NCI-H1436 treated with DMSO at 0.1 percent for 48 hours (cell line): ENCODE measurements at places on chromosomes 6 and 20.

GRCh38 chr20:31602779-31603441, 2.2 kb upstream of the ID1 start:
- DNase-seq: no peak

DNA sequence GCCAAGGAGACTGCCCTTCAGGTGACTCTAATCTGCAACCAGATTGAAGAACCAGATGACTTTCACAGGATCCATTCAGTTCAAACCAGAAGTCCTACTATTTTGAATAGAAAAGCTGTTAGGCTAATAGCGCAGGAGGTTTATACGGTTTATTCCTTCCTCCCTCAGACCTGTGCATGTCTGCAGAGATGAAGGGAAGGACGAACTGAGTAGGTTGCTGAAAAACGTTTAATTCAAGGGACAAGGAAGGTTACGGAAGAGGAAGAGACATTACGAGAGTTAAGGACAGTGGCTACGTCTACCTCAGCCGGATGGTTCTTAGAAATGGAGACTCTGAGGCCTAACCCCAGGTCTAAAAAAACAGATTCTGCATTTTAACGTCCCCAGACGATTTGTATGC, 978 bp downstream of the AURKA start:
- DNase-seq: no peak

- no peak for DNase-seq
Measured at GRCh38 chr6:81613606-81614005, 138.9 kb downstream of the TENT5A start.

GRCh38 chr6:162532283-162533008, 195.1 kb downstream of the PRKN start:
- DNase-seq: no peak

DNA sequence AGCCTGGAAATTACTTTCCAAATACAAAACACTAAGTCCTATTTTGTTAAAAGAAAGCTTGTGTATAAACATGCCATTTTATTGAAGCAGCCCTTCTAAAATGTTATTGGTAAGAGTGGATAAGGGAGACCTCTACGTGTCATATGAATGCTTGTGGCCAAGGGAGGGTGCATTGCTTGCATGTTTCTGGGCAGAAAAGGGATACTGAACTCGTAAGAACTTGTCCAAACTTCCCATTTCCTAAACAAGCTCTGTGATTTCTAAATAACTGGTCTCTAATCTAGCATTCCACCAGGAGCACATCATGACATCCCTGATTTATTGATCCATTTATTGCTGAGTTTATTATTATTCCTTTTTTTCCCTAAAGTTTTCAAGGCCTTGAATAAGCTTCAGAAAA, 474.1 kb downstream of the CD109 start:
- no peak for DNase-seq

- DNase-seq: no peak
Measured at GRCh38 chr6:115740907-115741306, 319.8 kb downstream of the FRK start.

GRCh38 chr6:63496361-63496804, 75.9 kb upstream of the LOC128125822 start:
- no peak for DNase-seq

DNA sequence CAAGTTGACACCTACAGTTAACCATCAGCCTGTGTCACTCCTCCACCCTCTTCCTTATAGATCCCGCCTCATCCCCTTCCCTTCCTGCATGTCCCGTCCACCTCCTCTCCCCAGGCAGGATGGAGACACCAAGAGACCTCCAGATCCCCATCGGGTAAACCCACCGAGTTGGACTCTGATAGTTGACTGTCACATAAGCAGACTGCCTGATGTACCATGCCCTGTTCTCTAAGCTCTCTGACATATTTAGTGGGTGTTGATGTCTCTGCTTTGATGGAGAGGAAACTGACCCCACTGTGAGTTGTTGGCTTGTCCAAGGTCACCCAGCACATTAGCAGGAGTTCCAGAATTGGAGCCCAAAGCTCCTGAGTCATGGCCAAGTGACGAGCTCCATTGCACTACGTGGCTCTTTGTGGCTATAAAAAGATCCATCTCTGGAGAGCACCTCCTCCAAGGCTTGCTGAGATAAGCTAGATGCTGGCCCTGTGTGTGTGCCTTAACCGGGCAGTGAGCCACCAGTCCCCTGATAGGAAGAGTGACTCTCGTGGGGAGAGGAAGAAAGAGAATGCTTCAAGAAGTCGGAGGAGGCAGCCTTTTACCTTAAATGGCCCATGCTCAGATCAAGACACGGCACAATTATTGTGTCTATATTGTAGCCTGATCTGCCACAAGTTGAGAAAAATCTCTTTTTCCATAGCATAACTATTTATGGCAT, 236.0 kb upstream of the ECI2 start:
- DNase-seq: no peak

DNA sequence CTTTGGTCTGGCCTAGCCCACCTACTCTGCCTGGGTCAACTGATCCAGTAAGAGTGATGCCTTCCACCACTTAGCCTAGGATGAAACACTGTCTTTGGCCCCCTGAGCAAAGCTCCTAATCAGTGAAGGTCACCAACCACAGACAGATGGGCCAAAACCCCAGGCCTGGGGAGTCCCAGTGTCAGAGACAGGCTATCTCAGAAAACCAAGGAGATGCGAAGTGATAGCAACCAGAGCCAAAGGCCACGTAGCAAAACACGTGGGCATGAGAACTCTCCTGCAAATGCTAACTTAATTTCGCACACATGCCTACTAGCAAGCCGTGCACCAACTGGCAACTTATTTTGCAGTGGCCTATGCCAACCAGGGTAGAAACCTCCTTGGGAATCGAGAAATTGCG, 29.1 kb downstream of the AGPAT4 start:
- no peak for DNase-seq

DNA sequence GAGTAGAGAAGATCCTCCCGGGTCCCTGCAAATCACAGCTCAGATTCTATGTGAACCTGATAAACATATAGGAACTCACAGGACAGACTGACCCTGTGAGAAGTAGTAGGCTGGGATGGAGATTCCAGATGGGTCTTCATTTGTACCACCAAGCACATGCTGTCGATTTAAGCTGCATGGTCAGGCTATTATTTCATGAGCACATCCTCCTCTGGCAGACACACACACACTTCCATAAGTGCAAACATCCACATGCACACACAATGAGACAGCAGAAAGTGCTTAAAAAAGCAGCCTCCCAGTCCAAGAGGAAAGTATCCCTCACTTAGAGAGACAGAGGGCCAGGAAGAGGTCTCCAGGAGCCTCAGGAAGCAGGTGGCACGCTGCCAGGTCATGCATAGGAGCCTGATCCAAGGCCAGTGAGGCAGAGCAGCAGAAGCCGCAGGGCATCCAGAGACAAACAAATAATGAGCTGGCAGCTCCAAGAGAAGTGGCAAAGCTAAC, 131.8 kb downstream of the UNC5CL start:
- DNase-seq: no peak

- DNase-seq: no peak
Measured at GRCh38 chr20:4880051-4880450, 121.3 kb downstream of the SLC23A2 start.

- DNase-seq: no peak
Measured at GRCh38 chr6:70973604-70974003, 16.7 kb upstream of the B3GAT2 start.

DNA sequence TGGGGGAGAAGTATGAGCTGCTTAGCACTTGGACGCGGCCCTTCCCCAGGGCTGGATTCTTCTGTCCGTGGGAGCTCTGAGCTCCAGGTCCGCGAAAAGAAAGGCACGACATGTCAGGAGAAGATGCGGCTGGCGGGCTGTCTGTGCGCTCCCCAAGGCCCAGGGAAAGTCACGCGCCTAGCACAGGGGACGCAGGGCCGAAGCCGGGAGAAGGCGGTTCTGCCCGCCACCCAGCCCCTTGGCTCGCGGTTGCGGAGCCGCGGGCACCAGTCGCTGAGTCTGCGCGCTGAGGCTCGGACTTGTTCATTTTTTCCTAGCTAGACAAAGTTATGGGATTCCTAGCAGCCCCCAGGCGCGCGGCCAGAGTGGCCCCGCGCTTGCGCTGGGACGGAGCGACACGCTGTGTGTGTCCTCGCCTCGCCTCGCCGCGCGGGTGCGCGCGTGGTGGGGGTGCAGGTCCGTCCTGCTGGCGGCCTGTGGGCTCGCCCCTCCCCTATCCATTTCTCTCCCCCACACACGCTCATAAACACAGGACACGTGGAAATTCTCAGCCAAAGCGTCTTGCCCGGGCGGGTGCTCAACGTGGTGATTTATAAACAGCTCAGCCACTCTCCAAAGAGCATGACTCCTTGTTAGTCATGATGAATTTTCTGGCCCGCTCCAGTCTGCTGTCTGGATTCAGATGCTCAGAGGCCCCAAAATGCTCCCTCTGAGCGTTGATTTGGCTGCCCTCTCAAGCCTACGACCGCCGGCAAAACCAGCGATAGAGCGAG, 1.9 kb upstream of the POU3F2 start:
- no peak for DNase-seq

- DNase-seq: no peak
Measured at GRCh38 chr6:13447949-13448724, 39.3 kb downstream of the GFOD1 start.

GRCh38 chr20:14264869-14265268, 72.5 kb downstream of the FLRT3 start:
- DNase-seq: no peak

GRCh38 chr20:61436283-61436666, 184.2 kb downstream of the CDH4 start:
- DNase-seq: no peak
